ENCODE measurements at places on chromosomes 1 and 21. TPM values are rescaled to one million over a fixed set of nuclear protein-coding genes. Genes with fewer than 3 reads are reported as not detected.

- DNase-seq = no peak
- H3K27me3 ChIP-seq = no peaks in the 10 kb centered on the region
- H3K4me1 ChIP-seq = no peaks in the 10 kb centered on the region
- no peak overlapping the region for H3K27ac ChIP-seq
- H3K4me3 ChIP-seq = no peak overlapping the region
Observed at GRCh38 chr1:237282208-237282783, 240.3 kb downstream of the RYR2 start.

DNASE2B gene
- not detected for total RNA-seq

RAB29 gene
- total RNA-seq = 11.3 TPM

MAP10 gene
- 8.6 TPM for total RNA-seq

DNA sequence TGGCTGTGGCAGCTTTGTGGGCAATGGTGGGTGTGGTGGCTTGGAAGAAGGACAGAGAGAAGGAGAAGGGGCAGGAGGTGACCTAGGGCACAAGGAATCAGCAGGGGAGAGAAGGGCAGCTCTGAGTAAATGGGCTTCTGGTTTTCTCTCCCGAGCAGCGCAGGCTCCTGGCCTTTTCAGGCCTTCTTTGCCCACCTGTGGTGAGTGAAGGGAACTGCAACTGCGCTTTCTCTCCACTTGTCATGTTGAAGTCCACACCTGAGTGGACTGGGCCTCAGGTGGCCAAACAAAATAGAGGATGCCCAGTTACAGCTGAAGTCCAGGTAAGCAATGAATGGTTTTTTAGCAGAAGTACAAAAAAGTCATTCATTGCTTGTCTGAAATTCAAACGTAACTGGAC is 29.4 kb upstream of the KCNA10 start:
- no peak overlapping the region for H3K27ac ChIP-seq
- no peak overlapping the region for H3K4me3 ChIP-seq
- H3K27me3 ChIP-seq = peaks cover 29% of the 10 kb centered on the region
- H3K4me1 ChIP-seq = no peaks in the 10 kb centered on the region
- no peak for DNase-seq

DNA sequence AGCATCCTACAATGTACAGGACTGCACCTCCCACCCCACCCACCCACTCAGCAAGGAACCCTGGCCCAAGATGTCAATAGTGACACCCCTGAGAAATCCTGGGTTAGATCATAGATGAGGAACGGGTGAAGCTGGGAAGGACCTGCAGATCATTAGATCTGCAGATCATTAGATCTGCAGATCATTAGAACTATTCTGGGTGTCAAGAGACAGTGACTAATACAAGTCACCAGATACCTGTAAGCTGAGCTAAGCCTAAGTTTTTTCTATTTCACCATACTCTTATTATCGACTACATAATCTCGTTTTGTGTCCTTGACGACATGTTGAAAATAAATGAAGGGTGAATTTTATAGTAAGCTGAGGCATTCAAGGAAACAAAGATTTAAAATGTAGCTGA is 325.7 kb downstream of the DUSP10 start:
- H3K4me3 ChIP-seq = no peak overlapping the region
- no peaks in the 10 kb centered on the region for H3K27me3 ChIP-seq
- DNase-seq = no peak
- H3K36me3 ChIP-seq = no peaks in the 10 kb centered on the region

DNA sequence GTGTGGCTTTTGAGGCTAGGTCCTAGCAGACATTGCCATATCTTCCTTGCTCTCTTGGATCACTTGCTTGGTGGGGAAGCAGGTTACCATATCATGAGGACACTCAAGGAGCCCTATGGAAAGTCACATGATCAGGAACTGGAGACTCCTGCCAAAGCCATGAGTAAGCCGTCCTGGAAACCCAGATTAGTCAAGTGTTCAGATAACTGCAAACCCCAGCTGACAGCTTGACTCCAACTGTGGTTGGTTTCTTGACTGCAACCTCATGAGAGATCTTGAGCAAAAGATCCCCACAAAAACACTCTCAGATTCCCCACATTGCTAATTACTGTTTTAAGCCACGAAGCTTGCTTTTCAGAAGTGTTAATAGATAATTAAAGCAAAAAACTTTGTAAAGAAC is 58.6 kb downstream of the CACNA1E start:
- H3K27ac ChIP-seq = no peak overlapping the region
- DNase-seq = no peak
- H3K27me3 ChIP-seq = no peaks in the 10 kb centered on the region
- H3K4me1 ChIP-seq = no peaks in the 10 kb centered on the region

GRCh38 chr1:3668585-3669300 is 16.4 kb downstream of the TP73 start:
- H3K27me3 ChIP-seq = no peaks in the 10 kb centered on the region
- H3K4me1 ChIP-seq = no peaks in the 10 kb centered on the region
- H3K27ac ChIP-seq = no peak overlapping the region
- no peak for DNase-seq
- H3K36me3 ChIP-seq = no peaks in the 10 kb centered on the region

- H3K27me3 ChIP-seq = no peaks in the 10 kb centered on the region
- H3K4me1 ChIP-seq = no peaks in the 10 kb centered on the region
- H3K4me3 ChIP-seq = no peak overlapping the region
- no peaks in the 10 kb centered on the region for H3K36me3 ChIP-seq
- DNase-seq = no peak
- H3K27ac ChIP-seq = no peak overlapping the region
Observed at GRCh38 chr1:183719289-183719688, 66.2 kb upstream of the APOBEC4 start.

DNA sequence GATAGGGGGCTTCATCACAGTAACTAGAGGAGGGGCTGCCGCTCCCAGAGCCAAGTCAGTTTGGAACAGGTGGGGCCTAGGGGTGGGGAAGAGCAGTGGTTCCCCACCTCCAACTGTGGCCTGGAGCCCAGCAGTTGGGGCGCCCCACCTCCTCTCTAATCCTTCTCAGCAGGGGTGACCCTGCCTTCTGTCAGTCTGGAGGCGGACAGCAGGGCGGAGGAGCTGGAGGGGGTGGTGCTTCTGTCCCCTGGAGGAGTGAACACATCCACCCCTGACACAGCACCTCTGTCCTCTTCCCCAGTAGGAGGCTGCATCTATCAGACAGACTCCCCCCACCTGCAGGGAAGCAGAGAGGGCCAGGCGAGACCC is 73.8 kb downstream of the MRPL37 start:
- no peak overlapping the region for H3K4me3 ChIP-seq
- no peak for DNase-seq
- no peak overlapping the region for H3K27ac ChIP-seq
- peaks cover 51% of the 10 kb centered on the region for H3K4me1 ChIP-seq
- H3K36me3 ChIP-seq = peaks cover 42% of the 10 kb centered on the region

DNA sequence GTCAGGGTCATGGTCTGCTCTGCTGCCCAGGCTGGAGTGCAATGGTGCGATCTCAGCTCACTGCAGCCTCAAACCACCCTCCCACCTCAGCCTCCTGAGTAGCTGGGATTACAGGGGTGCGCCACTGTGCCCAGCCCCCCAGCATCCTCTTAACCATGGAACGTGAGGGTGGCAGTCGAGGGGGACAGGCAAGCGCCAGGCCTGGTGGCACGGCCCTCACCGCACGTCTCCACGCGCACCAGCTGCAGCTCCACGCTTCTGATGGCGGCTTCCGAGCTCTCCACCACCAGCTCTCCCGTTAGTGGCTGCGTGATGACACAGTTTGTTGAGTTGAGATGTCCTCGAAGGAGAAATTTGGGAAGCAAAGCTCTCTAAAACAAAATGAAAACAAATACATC is 39.1 kb downstream of the VPS26C start:
- no peaks in the 10 kb centered on the region for H3K27me3 ChIP-seq
- H3K36me3 ChIP-seq = peaks cover 62% of the 10 kb centered on the region
- peaks cover 11% of the 10 kb centered on the region for H3K4me1 ChIP-seq
- DNase-seq = no peak
- no peak overlapping the region for H3K27ac ChIP-seq
- no peak overlapping the region for H3K4me3 ChIP-seq

DNA sequence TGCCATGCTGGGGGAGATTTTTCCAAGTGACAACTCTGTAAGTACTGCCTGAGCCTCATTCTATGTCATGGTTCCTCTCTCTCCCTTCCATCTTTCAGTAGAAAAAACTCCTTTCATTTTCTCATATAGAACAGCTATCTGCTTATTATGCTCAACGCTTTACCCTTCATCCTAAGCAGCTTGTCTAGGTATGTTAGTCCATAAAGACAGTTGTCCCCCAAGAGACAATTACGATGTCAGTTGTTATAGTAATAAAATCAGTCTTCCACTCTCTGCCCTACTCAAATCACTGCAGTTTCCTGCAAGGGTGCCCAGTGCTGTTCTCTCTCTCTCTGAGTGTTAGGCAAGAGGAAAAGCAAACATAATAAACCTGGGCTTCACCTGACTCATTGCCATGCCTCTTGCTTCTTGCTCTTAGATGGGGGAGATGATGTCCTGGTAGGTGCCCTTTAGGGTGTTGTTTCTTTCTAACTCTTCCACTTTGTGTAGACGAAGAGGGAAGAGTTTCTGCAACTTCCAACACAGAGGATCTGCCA is 59.4 kb downstream of the PAPPA2 start:
- no peaks in the 10 kb centered on the region for H3K36me3 ChIP-seq
- H3K27ac ChIP-seq = no peak overlapping the region
- DNase-seq = no peak
- H3K4me3 ChIP-seq = no peak overlapping the region
- no peaks in the 10 kb centered on the region for H3K27me3 ChIP-seq
- H3K4me1 ChIP-seq = no peaks in the 10 kb centered on the region

FAM72C gene
- 3.8 TPM for total RNA-seq

- H3K4me1 ChIP-seq = no peaks in the 10 kb centered on the region
- no peak for DNase-seq
- no peak overlapping the region for H3K4me3 ChIP-seq
- no peak overlapping the region for H3K27ac ChIP-seq
Observed at GRCh38 chr1:160197231-160197630, 6.9 kb downstream of the CASQ1 start.

MECR gene
- 14.3 TPM for total RNA-seq

ACTN2 gene
- total RNA-seq = 0.38 TPM

ZC3H11A gene
- 113 TPM for total RNA-seq

MTARC1 gene
- 1.8 TPM for total RNA-seq

AZIN2 gene
- 1.7 TPM for total RNA-seq

GRCh38 chr21:16841975-16842695 is 670.7 kb upstream of the CXADR start:
- DNase-seq = no peak
- no peaks in the 10 kb centered on the region for H3K27me3 ChIP-seq
- H3K27ac ChIP-seq = no peak overlapping the region
- no peaks in the 10 kb centered on the region for H3K36me3 ChIP-seq
- H3K4me1 ChIP-seq = no peaks in the 10 kb centered on the region
- no peak overlapping the region for H3K4me3 ChIP-seq

DNA sequence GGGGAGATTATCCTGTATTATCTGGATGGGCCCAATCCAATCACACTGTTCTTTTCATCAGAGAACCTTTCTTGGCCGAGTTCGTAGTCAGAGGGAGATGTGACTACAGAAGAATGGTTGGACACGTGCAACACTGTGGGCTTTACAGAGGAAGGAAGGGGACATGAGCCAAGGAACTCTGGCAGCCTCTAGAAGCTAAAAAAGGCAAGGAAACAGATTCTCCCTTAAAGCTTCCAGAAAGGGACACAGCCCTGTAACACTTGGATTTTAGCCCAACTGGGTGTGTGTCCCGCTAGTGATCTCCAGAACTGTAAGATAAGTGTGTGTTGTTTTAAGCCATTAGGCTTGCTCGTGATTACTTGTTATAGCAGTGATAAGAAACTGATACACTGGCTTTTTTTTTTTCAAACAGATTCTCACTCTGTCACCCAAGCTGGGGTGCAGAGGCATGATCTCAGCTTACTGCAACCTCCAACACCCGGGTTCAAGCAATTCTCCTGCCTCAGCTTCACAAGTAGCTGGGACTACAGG is 53.9 kb upstream of the FBXO28 start:
- no peaks in the 10 kb centered on the region for H3K4me1 ChIP-seq
- H3K27ac ChIP-seq = no peak overlapping the region
- no peaks in the 10 kb centered on the region for H3K36me3 ChIP-seq
- no peaks in the 10 kb centered on the region for H3K27me3 ChIP-seq

All from thymus (tissue), 14 donors.